ENCODE measurements at places on chromosomes 6 and 20.

DNA sequence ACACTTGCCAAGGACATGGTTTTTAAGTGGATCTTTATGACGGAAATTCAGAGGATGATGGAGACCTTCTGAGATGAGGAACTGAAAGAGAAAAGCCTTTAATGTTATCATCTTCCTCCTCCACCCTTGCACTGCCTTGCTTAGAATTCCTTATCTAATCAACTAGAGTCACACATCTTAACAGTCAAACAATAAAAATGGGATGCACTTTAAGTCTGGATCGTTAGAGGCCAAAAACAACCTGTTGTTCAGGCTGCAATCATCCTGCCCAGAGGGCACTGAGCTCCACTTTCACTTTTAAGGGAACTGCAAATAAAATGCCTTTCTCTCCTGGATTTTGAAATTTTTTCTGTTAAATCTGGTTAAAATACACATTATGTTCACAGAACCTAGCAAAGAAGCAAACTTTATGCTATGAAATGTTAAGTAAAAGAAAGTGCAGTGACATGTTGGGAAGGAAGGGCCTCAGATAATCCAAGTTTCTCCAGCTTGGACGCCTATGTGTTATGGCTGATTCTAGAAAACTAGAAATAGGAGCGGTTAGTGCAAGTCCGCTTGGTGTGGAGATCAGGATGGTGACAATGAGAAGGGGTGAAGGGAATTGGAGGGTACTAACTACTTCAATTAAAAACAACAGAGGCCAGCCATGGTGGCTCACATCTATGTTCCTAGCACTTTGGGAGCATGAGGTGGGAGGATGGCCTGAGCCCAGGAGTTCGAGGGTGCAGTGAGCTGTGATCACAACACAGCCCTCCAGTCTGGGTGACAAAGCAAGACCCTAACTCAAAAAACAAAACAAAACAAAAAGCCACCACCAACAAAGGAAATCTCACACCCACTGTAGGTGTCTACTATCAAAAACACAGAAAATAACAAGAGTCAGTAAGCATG lies 66.4 kb upstream of the KIF13A start:
- DNase-seq = no peak

DNA sequence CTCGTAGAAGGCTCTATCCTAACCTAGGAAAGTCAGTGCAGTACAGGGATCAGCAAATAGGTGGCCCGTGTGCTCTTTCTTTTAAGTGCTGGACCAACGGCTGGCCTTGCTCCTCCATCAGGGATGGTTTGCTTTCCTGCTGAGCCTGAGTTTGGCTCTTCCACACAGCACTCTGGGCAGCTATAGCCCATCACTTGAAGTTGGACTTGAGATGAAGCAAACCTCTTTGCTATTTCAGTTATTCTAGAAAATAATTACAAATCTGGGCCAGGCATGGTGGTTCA lies 66.9 kb upstream of the KCNK16 start:
- DNase-seq = no peak

- DNase-seq = no peak
Observed at GRCh38 chr6:34284563-34285447, 36.0 kb upstream of the SMIM29 start.

- no peak for DNase-seq
Observed at GRCh38 chr20:47127999-47128398, 228.5 kb downstream of the ZMYND8 start.

DNA sequence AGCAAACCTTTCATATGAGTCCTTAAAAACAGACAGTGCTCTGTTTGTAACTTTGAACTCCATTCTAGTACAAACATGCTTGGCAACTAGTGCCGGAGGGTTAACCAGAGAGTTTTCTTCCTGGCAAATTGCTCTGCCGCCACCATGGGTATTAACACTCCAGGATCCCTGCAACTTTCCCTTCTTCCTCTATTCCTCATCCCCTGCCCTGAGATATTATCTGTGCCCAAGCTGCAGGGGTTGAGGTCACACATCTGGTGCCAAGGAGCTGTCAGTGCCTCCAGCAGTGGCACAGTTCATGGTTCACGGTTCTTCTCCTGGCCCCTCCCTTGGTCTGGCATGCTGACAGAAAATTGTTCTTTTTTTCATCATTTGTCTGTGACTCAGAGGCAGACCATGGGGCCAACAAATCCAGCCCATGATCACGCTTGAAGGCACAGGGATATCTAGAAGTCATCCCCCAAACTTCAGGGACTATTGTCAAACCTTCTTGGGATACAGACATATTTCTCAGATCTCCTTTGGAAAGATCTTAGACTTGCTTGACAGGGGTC lies 77.5 kb downstream of the ATXN1 start:
- DNase-seq = no peak

- DNase-seq = no peak
Observed at GRCh38 chr6:87333591-87334181, 4.6 kb upstream of the GJB7 start.

DNA sequence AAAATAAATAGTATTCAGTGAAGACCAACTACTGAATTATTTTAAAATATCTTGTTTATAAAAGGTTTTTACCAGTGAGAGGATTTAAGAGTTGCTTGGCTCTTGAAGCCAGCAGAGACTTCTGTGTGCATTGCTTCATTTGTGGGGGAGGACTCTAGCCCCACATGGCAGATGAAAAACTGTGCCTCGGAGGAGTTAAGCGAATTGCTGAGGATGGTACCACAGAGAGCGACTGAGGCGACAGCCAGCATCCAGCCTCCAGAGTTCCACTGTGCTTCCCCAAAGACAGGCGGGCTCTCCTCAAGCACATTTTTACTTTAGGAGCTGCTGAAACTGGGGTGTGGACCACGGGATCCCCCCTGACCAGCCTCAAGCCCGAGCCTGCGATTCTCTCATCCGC lies 80.7 kb downstream of the THBS2 start:
- no peak for DNase-seq

DNA sequence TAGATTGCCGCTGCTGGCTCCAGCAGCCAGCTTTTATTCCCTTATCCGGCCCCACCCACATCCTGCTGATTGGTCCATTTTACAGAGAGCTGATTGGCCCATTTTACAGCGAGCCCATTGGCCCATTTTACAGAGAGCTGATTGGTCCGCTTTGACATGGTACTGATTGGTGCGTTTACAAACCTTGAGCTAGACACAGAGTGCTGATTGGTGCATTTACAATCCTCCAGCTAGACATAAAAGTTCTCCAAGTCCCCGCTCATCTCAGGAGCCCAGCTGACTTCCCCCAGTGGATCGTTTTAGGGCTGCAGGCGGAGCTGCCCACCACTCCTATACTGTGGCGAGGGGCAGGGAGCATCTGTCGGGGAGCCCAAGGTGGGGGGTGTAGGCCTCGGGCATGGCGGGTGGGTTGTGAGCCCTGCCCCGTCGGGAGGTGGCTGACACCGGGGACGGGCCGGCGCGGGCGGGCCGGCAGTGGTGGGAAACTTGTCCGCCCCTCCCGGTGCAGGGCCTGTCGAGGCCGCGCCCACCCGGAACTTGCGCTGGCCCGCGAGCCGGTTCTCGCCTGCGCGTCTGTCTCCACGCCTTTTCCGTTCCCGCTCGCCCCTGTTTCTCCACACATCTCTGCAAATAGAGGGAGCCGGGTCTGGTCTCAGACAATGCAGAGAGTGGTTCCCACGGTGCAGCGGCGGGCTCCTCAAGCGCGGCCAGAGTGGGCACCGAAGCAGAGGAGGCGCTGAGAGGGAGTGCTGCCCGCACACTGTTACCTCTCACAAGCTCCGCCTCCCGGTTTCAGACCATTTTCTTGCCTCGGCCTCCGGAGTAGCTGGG lies 86.1 kb upstream of the STMND1 start:
- no peak for DNase-seq

DNA sequence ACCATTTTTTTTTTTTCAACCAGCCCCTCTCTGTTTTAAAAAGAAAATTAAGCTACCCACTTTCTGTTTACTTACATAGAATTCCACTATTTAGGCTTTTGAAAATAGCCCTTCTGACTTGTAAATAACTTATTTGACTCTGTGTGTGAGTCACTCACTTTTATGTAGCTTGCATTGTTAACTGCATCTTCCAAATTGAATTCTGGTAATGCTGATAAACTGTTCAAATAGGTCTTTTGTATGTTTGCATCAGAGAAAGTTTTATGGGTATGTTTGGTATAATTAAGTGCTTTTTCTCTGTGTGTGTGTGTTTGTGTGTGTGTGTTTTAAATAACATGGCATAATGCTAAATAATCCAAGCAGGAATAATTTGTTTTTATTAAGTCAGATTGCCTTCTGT lies 360.1 kb downstream of the PLCB1 start:
- DNase-seq = no peak

DNA sequence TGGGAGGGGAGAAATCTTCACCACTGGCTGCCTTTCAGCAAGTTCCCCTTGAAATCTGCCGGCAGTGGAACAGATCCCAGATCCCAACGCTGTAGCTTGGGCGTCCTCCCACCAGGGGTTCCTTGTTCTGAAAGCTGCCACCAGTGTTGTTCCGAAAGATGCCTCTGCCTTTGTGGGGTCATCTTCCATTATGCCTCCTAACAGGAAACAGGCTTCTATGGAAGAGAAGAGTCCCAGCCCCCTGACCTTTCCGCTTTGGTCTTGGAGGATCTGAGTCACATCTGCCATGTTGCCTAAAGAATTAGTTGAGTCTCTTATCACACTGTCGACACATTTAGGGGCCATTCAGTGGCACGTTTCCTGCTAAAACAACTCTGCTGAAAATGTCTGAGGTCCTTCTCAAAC lies 57.5 kb upstream of the NFATC2 start:
- no peak for DNase-seq

GRCh38 chr6:117629119-117629660 lies 26.9 kb upstream of the GOPC start:
- DNase-seq = no peak

DNA sequence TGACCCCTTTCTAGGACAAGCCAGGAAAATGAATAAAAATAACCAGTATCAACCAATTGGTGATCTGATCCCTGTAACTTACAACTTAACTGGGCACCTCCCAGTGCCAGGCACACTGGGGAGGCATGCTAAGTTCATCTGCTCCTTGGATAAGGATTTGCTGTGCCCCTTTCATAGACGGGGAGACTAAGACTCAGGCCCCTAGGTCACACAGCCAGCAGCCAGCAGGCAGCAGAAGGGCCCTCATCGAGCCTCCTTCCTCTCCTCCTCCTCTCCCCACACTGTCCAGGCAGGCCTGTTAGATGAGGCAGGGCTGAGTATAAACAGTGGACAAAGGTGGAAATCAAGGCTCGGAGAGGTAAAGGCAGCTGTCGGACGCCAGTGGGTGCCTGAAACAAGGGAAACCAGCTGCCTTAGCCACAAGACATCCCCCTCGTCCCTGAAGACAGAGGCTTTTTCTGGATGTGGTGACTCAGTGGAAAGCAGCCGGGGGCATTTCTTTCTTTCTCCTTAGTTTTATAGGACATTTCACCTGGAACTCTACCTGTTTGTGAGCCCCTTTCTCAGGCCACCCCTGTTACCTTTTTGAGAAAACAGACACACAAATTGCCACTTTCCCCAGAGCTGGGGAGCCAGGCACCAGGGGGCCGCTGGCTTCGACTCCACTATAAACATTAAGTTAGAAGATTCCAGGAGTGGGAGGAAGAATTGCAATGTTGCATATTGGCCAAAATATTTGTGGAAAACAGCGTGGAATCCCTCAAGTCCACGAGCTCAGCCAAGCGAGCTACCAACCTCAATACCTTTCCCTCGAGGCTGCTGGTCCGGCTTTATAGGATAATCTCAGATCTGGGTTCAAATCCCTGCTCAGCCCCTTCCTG lies 166.0 kb downstream of the PREX1 start:
- DNase-seq = no peak

DNA sequence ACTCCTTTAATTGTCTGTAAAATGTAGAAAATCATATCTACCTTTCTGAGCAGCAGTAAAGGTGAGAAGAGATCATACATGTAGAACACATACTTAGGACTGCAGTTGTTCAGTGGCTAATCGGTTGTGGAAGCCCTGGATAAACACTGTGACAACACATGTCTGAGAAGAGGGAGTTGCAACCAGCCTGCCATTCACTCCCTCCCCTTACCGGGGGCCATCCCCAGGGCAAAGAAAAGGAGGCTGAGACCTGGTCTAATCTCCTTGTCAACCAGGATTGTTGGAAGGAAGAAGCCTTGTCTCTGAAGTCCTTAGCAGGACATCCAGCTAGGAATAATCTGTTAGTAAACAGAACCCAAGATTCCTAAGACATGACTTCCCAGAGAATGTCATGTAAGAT lies 462.5 kb upstream of the AGPAT4 start:
- DNase-seq = no peak

DNA sequence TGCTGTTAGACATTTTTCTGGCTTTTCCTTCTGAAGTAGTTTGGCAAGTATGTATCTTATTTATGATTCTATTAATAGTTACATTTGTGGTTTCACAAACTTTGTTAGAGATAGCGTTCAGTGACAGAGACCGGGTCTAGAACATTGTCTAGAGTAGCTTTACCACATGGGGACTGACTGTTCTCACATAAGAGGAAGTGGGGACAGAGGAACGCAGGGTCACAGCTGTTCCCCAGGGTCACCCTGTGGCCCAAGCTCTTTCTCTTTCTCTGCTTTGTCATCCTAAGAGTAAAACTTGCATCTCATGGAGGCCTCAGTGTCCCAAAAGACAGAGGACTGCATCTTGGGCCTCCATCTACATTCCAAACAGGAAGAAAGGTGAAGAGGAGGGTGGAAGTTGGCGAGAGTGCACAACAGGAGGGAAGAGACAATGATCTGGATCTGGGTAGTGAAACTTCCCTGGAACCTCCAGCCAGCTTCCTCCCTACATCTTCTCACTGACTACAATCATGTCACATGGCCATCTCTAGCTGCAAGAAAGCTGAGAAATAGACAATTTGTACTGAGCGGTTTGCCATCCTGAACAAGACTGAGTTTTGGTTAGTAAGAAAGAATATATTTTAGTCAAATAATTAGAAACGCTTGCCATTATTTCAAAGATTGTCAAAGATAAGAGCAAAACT lies 645.8 kb upstream of the ARID1B start:
- DNase-seq = no peak

DNA sequence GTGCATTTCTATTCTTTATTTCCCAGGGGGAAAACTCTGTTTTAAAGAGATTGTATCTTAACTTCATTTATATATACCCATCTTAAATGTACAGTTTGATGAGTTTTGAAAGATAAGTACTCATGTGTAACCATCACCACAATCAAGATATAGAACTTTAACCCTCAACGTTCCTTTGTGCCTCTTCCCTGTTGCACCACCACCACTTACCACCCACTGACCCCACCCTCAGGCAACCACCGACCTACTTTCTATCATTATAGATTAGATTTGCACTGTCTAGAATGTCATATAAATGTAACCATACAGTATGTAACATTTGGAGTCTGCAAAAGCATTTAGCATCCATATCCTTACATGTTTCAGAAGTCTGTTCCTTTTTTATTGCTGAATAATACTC lies 121.0 kb downstream of the RTN4IP1 start:
- no peak for DNase-seq

DNA sequence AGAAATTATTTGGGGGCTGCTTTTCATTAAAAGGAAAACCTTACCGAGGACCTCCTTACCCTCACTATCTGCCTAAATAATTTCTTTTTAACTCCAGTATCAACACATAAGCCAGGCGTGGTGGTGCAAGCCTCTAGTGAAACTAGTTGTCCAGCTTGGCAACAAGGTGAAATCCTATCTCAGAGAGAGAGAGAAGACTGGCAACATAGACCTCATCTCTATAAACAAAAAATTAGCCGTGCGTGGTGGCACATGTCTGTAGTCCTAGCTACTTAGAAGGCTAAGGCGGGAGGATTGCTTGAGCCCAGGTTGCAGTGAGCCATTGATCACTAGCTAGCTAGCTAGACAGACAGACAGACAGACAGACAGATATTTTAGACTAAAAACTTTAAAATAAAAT lies 92.5 kb downstream of the ARMC2 start:
- no peak for DNase-seq

Measured in cerebellar nuclear complex (tissue), 1 donor.